HT1080 (cell line): ENCODE measurements at places on chromosomes 5 and 9. TPM values are rescaled to one million over a fixed set of nuclear protein-coding genes. Genes with fewer than 3 reads are reported as not detected.

GRCh38 chr5:149936700-149937091 lies 7.9 kb downstream of the PDE6A start:
- no peak for DNase-seq

GRCh38 chr5:116023619-116024018 lies 8.7 kb upstream of the ARL14EPL start:
- no peak for DNase-seq

CYSRT1 gene
- total RNA-seq = 1.1 and 1.4 TPM in 2 replicates

GLRA1 gene
- total RNA-seq = not detected in 2 replicates

- no peak for DNase-seq
Measured at GRCh38 chr9:130998597-130999244, 10.3 kb upstream of the LAMC3 start.

- DNase-seq = no peak
Measured at GRCh38 chr5:171920765-171921391, 85.6 kb downstream of the FBXW11 start.

DNA sequence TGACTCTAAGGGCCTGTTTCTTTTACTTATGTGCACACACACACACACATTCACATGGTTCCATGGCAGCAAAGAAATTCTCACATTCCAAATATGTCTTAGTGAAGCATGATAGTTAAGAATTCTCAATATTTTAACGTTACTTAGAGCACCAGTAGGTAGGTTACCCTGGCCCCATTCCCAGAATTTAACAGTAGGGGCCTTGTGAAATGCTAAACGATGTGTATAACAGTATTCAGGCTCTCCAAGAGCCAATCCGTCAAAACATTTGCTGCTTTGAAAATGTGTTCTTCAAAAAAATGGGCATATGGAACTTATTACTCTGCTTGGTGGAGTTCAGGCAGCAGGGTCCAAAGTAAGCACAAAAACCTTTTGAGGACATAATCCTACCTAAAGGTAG lies 93.7 kb upstream of the DAB2 start:
- DNase-seq = no peak

- DNase-seq = no peak
Measured at GRCh38 chr9:22009506-22009867, 382 bp upstream of the CDKN2B start.

DNA sequence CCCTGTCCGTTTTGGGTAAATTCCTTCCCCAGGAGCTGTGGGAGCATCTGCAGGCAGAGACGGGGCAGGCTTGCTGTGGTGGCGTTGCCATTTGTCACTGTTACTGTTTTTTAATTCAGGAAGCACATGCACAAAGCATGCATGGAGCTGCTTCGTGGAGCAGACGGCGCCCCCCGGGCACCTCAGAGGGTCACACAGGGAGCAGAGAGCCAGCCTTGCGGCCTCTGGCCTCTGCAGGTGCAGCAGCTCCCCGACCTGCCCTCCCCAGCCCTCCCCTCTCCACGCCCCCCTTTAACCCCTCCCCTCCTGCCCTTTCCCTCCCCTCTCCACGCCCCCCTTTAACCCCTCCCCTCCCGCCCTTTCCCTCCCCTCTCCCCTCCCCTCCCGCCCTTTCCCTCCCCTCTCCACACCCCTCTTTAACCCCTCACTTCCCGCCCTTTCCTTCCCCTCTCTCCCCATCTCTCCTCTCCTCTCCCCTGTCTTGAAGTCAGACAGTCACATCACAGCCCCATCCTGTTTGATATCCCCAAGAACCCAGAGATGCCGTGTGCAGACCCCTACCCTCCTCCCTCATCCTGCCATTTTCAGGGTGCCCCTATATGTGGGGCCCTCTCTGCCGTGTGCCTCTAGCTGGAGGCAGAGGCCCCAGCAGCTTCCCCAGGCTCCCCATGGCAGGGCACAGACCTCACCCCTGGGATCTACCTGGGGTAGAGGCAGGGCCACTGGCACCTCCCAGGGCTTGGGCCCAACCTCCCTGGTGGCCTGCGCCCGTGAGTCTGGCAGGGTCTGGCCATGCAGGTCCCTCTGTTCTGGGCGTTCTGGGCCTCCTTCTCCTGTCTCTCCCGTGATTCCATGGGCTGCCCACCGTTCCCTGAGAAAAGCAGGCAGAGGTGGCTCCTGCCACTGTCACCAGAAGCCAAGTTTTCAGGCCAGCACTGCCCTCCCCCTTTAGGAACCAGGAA lies 29.6 kb upstream of the UBAC1 start:
- no peak for DNase-seq

DNA sequence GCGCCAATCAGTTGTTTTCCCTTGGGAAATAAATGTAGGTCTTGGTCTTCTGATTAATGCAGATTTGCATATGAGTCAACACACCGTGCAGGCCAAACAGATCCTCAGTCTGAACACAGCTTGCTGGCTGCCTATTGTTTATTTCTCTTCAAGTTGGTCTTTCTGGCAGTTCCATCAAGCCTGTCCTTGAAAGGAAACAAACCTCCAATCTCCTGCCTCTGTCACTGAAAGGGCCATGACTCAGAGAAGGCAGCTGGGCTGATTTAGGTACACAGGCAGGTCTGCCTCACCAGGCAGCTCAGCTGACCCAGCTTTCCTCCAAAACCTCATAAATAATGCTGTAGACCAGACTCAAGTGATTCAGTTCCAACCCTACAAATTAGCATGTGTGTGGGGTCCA lies 175.9 kb downstream of the MAN2A1 start:
- peak; percentile 97 for DNase-seq

DNA sequence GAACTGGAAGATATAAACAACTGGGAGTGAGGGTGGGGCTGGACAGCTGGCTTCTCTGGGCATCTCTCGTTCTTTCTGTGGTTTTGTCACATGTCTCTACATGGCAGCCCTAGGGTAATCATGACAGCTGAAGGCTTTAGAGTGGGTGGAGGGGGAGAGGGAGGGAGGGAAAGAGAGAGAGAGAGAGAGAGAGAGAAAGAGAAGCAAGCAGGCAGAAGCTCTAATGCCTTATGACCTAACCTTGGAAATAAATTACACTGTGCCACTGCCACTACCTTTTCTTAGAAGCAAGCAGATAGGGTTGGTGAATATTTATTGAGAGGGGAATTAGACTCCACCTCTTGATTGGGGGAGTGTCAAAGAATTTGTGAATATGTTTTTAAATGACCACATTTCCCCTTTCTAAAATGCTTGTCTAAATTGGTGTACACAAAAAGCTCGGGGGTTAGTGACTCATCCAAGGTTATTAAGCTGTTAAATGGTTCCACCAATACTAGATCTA lies 2.6 kb upstream of the DAPK1 start:
- no peak for DNase-seq

HACD4 gene
- not detected in 2 replicates for total RNA-seq
